ENCODE measurements at places on chromosomes 12 and 14.

DNA sequence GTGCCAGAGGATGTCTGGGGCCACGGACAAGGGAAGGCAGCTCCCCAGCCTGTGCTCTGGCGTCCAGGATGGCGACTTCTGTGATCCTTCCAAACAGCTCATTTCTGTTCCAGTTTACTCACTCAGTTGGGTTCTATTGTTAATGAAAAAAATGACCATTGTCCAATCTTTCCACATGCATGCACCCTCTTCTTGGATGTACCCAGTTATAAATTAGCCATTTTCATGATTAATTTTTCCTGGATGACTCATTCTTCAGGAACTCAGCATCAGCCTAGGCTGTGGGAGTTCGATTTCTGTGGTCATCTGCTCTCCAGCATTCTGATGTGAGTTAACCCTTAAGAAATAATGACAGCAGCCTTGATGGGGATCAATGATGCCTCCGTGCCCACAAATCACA lies 926.8 kb downstream of the BCL11B start:
- DNase-seq: no peak

DNA sequence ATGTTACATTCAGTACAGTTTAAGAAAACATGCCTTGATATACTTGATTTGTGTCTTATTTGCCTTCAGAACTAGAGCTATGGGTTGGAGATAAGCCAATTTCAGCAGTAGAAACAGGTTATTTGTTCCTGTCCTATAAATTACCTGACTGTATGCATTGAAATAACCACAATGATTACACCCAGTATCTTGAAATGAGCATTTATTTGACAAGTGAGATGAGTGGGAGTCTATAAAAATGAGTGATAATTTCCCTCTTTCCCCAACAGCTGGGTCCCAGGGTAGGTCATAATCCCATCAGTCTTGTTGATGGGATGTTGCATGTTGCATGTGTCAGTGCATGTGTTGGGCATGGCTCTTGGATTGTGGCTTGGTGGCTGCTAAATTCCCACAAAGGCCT lies 3.7 kb downstream of the TAS2R42 start:
- DNase-seq: no peak

GRCh38 chr12:110741341-110742095 lies 1.2 kb downstream of the PPP1CC start:
- no peak for DNase-seq

DNA sequence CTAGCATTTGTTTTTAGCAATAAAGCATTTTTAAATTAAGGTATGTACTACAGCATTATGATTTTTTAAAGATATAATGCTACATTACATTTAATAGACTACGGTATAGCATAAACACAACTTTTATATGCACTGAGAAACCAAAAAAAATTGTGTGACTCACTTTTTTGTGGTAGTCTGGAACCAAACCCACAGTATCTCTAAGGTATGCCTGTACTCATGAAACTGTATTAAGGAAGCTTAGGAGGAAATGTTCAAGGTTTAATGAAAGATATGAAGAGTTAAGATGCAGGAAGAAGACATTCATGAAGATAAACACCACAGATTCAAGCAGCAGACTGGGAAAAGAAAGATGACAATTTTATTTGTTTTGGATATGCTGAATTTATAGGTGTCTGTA lies 51.7 kb downstream of the PPP1R12A start:
- DNase-seq: no peak

DNA sequence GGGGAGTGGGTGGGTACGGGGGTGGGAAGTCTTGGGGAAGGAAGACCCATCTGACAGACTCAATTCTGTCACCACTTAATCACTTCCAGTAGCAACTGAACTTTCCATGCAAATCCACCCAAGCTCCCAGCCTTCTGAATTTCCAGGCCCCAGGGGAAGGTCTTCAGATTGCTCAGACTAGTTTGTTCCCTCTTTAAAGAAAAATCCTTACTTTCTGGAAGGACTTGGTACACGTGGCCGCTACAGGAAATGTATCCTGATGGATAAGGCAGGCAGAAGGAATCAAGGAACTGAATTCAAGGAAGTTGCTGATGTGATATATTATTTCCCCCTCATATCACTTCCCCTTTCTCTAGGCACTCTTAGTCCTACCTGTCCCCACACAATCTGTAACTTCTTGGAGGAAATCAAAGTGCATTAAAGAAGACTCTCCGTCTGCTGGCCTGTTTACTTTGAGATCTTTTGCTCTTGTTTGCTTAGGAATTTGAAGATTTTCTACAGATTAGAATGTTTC lies 6.4 kb downstream of the NFKBIA start:
- DNase-seq: peak; percentile 56

GRCh38 chr12:77102123-77102522 lies 36.8 kb upstream of the E2F7 start:
- DNase-seq: no peak

- no peak for DNase-seq
Observed at GRCh38 chr12:104964856-104965205, 6.7 kb upstream of the SLC41A2 start.

DNA sequence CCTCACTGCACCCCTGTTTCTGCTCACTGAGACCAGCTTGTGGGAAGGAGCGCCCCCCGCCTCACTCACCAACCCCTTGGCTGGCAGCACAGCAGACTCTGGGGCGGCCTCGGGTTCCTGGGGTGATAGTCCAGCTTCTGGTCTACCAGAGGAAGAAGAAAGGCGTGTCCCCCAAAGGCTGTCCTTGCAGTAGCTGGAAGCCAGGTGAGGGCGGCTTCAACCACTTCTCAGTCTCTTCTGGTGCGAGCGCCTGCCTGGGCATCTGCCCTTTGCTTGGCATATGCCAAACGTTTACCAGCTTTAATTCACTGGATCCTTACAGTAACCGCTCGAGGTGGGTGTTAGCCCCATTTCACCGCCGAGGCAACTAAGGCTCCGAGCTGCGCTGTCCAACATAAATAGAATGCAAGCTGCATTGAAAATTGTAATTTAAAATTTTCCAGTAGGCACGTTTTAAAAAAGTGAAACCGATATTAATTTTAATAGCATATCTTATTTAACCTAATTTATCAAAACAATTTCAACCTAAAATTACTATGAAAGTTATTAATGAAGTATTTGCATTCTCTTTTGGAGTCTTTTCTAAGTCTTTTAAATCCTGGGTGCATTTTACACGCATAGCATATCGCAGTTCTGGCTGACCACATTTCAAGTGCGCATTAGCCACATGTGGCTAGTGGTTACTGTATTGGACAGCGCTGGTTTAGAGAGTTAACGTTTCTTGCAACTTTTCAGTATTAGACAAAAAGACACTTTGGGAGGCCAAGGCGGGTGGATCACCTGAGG lies 872 bp downstream of the FAM177A1 start:
- DNase-seq: no peak
